ENCODE measurements at places on chromosomes 7 and 10. TPM values are rescaled to one million over a fixed set of nuclear protein-coding genes. Genes with fewer than 3 reads are reported as not detected.

The ZNF775 gene
- total RNA-seq: 3.8 TPM

The FEZF1 gene
- not detected for total RNA-seq

The ECHDC3 gene
- total RNA-seq: 9.4 TPM

The ITPRID1 gene
- total RNA-seq: not detected

The EXOSC1 gene
- total RNA-seq: 53.0 TPM

The P4HA1 gene
- 21.7 TPM for total RNA-seq

The PGAM2 gene
- not detected for total RNA-seq

The CCDC136 gene
- total RNA-seq: 2.9 TPM

The CPXM2 gene
- total RNA-seq: not detected

The CLCN1 gene
- 0.06 TPM for total RNA-seq

The ABCB1 gene
- 0.29 TPM for total RNA-seq

The RASSF4 gene
- total RNA-seq: 1.8 TPM

The VPS37D gene
- 2.9 TPM for total RNA-seq

The BUD31 gene
- 167 TPM for total RNA-seq

The PLAU gene
- 123 TPM for total RNA-seq

The TAS2R41 gene
- total RNA-seq: not detected

The PKD2L1 gene
- total RNA-seq: 0.07 TPM

The TMEM139 gene
- total RNA-seq: 0.85 TPM

The HDAC9 gene
- 0.38 TPM for total RNA-seq

The CSGALNACT2 gene
- total RNA-seq: 18.1 TPM

The TMEM229A gene
- total RNA-seq: not detected

Data from A549 treated with RU486 at 1 μM for 4 hours (cell line).